ENCODE measurements at places on chromosomes 12 and 14. TPM values are rescaled to one million over a fixed set of nuclear protein-coding genes. Genes with fewer than 3 reads are reported as not detected.

DNA sequence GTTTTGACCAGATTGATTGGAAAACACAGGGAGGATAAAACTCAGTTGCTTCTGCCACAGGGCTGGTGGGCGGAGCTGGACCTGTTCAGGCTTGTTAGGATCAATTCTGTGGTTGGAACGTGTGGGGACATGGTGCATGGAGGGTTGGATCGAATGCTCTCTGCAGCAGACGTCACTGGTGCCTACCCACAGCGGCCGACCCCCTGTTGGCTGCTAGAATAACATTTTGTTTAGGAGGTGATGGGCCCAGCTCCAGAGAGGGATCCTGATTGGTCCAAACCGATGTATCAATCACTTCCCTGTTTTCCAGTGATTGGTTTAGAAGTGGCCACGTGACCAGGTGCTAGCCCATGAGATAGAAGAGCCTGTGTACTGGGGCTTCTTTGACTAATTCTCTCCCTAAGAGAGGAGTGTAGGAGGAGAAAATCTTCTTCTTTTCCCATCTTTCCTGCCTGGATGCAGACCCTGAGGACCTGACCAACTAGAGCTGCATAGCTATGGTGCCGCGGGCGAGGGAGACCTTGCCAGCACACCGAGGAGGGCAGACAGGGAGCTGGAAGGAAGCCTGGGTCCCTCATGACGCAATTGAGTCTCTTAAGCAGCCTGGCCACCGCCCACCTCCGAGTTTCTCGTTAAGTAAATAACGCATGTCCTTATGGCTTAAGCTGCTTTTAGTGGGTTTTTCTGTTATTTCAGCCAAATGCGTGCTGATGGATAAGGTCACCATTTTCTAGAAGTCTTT, 163.5 kb downstream of the AACS start:
- no peak overlapping the region for H3K27ac ChIP-seq
- H3K4me3 ChIP-seq = no peak overlapping the region
- H3K36me3 ChIP-seq = no peaks in the 10 kb centered on the region
- H3K27me3 ChIP-seq = no peaks in the 10 kb centered on the region
- no peak for DNase-seq

DNA sequence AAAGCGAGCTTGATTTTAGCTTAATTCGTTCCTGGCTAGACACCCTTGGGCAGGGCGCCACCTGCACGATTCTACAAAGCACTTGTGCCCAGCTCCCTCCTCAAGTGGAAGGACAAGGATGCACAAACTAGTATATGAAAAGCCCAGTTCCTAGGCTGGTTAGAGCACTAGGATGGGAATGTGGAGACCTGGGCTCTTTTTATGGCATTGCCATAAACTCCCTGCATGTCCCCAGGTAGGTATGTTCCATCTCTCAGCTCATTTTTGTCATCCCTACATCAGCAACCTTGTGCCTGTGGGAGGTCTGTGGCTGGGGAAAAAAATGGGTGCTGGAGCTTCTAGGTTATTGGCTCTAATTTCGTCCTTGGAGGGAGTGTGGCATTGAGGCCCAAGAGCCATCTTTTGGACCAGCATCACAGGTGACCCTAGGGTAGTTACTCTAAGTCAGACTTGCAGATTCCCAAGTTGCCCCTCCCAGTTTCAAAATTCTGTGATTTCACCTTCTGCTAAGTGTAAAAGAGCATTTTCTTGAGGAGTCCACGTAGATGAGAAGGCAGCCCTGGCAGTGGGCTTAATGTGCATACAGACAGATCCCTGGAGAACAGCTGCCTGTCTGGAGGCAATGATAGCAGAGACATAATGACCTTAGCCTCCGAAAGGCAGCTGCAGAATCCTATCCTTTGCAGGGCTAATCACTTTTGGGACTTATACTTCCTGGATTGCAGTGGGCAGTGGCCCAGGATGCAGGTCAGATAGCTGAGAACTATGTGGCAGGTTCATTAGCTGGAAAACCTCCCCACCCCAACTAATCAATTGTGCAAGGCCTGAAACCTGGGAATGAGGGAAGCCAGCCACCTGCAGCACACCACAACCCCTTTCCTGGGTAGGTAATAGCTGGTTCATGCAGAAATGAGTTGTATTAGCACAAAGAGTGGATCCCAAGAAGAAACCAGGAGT, 47.6 kb upstream of the BDKRB2 start:
- H3K36me3 ChIP-seq = no peaks in the 10 kb centered on the region
- no peaks in the 10 kb centered on the region for H3K27me3 ChIP-seq
- H3K27ac ChIP-seq = no peak overlapping the region
- H3K4me3 ChIP-seq = no peak overlapping the region
- DNase-seq = no peak

GRCh38 chr14:30651937-30652336, 29.8 kb downstream of the SCFD1 start:
- peaks cover 35% of the 10 kb centered on the region for H3K36me3 ChIP-seq
- DNase-seq = no peak
- no peaks in the 10 kb centered on the region for H3K4me1 ChIP-seq
- no peak overlapping the region for H3K27ac ChIP-seq

GRCh38 chr14:69008421-69008884, 29.4 kb upstream of the ACTN1 start:
- no peak overlapping the region for H3K4me3 ChIP-seq
- no peaks in the 10 kb centered on the region for H3K36me3 ChIP-seq
- H3K27me3 ChIP-seq = no peaks in the 10 kb centered on the region
- H3K4me1 ChIP-seq = peaks cover 15% of the 10 kb centered on the region
- DNase-seq = no peak

DNA sequence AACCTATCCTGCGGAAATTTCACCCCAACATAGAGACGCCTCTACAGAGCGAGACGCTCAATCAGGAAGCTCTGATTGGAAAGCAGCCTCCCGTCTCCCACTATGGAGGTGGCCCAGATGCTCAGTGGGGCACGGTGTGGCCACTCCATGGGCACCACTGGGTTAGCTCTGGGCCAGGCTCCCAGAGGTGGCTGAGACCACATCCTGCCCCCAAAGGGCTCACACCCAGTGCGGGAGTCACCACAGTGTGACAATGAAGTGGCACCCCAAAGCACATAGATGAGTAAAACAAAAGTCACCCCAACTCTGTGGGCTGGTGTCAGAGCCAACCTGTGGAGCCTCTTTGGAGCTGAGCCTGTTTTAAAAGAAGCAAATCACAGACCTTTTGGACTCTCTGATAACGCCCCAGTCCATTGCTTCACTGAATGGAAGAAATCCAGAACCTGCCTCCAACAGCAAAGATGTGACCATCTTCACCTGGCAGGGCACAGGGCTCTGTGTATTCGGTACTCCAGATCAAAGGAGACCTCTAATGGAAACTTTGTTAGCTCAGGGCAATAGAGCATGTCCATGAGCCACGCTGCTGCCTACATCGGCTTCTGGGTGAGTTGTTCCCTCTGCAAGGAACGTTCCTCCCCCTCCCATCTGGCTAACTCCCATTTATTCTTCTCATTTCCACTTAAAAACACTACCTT, 19.6 kb downstream of the CLMN start:
- H3K27ac ChIP-seq = no peak overlapping the region
- DNase-seq = no peak
- no peaks in the 10 kb centered on the region for H3K36me3 ChIP-seq
- H3K4me3 ChIP-seq = no peak overlapping the region

- no peaks in the 10 kb centered on the region for H3K27me3 ChIP-seq
- H3K4me3 ChIP-seq = no peak overlapping the region
- no peaks in the 10 kb centered on the region for H3K36me3 ChIP-seq
- DNase-seq = no peak
Measured at GRCh38 chr14:97021571-97022168, 224.5 kb downstream of the VRK1 start.

DNA sequence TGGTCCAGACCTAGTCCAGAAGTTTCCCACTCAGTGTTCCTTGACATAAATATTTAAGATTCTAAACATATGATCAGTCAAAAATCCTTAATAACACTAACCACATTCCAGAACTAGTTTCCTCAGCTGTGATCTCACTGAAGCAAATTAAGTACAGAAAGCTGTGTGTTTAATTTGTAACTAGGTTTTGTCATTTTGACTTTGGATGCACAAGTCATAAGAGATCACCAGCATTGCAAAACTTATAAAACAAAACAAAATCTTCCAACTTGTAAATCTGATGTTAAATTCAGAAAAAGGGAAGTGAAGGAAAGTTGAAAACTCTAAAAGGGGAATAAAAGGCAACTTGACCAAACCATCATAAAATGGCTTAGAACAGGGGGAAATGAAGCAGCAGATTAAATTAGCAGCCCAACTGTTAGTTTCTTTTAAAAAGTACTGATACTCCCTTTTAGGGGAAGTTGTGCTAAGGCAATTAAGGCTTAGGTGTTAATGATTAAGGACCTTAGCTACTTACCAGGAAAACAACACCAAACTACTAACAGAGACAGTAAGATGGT, 56.6 kb downstream of the SH2B3 start:
- no peak overlapping the region for H3K4me3 ChIP-seq
- no peak for DNase-seq
- H3K27me3 ChIP-seq = no peaks in the 10 kb centered on the region
- no peaks in the 10 kb centered on the region for H3K4me1 ChIP-seq

GRCh38 chr14:94539181-94539580, 22.1 kb upstream of the SERPINA4 start:
- no peak overlapping the region for H3K4me3 ChIP-seq
- H3K4me1 ChIP-seq = no peaks in the 10 kb centered on the region
- DNase-seq = no peak
- H3K27ac ChIP-seq = no peak overlapping the region

DNA sequence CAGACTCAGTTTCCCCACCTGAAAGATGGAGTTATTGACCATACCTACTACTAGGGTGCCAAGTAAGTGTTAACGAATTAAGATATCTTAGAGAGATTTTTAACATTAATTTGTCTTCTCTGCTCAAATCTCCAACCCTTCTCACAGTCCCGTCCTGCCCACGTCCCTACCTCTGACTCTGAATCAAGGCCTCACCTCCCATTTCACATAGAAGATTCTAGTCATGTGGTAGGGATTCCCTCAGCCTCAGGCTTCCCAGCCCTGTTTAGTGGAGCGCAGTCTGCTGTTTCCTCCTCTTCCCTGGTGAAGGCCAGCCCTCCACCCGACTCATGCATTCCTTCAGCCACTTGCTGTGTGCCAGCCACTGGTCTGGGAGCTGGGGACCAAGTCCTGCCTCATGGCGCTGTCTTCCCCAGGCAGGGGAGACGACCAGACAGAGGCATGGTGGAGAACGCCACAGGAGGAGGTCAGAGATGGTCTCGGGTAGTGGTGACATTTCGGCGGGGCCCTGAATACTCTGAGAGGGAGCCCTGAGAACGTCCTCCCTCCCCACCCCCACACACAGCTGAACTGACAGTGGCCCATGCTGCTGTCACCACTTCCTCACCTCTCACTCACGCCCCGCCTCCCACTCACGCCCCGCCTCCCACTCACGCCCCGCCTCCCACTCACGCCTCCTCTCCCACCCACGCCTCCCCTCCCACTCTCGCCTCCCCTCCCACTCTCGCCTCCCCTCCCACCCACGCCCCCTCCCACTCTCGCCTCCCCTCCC, 38.8 kb downstream of the TMEM63C start:
- H3K27me3 ChIP-seq = no peaks in the 10 kb centered on the region
- H3K36me3 ChIP-seq = no peaks in the 10 kb centered on the region
- no peak overlapping the region for H3K27ac ChIP-seq
- peaks cover 18% of the 10 kb centered on the region for H3K4me1 ChIP-seq

GRCh38 chr14:100669468-100669867, 57.2 kb upstream of the DLK1 start:
- no peaks in the 10 kb centered on the region for H3K27me3 ChIP-seq
- H3K27ac ChIP-seq = no peak overlapping the region

DNA sequence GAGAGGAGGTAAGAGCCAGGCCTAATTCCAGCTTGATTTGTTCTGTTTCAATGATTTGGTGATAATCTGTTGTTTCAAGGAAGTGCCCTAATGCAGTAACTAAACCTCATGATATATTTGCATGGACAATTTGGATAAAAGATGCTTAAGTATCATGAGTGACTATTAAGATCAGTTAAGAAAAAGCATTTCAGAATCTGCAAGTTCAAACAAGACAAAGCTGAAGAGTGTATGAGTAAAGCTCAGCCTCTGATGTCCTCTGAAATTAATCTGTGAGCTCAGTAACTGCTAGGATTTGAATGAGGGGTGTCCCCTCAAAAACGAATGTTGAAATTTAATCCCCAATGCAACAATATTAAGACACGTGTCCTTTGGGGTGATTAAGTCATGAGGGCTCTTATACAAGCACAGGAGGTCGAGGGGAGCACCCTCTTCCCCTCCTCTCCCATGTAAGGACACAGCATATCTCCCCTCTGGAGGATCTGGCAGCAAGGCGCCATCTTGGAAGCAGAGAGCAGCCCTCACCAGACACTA, 949.2 kb downstream of the GALC start:
- H3K27ac ChIP-seq = no peak overlapping the region
- no peaks in the 10 kb centered on the region for H3K4me1 ChIP-seq
- no peaks in the 10 kb centered on the region for H3K27me3 ChIP-seq

- no peaks in the 10 kb centered on the region for H3K4me1 ChIP-seq
- no peak overlapping the region for H3K27ac ChIP-seq
- H3K36me3 ChIP-seq = no peaks in the 10 kb centered on the region
Measured at GRCh38 chr12:75751769-75752471, 240.5 kb upstream of the KRR1 start.

TRIM9 gene
- 5.4 TPM for total RNA-seq
